ENCODE measurements at places on chromosomes 1 and 21.

DNA sequence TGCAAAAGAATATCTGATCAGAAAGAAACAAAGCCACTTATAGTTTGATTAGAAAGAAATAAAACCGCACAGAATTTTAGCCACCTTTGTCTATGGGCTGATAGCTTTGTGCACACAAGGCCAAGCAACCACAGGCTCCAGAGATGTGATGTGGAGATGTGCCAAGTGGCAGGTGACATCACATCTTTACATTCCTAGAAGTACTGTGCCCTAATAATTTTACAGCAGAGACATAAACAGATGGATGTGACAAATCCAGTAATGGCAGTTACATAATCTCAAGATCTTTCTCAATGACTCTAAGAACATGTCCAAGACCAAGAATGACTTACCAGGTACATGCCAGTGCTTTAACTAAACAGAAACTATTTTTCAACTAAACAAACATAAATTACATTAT, 159.5 kb downstream of the LTN1 start:
- DNase-seq = peak; percentile 14

DNA sequence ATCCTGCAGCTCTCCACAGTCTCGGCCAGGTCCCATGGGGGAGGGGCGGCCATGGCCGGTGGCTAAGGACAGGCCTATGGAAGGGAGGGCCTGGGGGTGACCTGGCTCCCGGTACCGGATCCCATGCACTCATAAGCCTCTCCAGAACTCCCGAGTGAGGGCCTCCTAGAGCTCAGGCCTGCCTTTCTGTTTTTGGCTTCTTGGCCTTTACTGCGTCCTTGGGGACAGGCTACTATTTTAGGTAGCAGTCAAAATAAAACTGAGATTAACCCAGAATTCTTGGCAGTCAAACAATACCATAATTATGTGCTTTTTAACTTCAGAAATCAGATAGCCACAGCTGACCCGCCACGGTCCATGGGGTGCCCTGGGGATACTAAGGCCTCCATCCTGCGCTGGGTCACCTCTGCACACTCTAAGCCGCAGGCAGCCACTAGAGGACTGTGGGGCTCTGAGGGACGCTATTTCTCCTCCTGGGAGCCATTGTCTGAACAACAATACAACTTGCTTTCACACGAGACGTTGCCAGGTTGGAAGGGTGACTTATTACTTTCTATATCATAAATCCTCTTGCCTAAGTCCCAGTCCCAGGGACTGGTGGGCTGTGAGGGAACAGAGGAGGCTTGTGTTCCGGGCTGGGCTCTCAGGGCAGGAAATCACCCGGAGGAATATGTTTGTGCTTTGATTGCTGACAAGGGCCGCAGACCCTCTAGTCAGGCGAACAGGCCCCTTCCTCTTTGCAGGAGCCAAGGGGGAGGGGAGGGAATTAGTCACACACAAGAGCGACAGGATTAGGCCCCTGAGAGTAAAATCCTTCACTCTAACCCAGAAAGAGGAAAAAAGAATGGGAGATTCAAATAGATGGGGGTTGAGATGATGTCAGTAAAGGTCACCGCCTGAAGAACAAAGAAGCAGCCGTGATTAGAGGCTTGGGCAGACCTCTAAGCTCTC, 40.7 kb upstream of the BCAR3 start:
- DNase-seq = no peak

GRCh38 chr1:116256286-116256649, 116.8 kb upstream of the ATP1A1 start:
- no peak for DNase-seq

GRCh38 chr1:44717156-44717555, 13.8 kb downstream of the RNU5D-1 start:
- DNase-seq = no peak

- no peak for DNase-seq
These were observed 17.2 kb upstream of the BEND5 start for GRCh38 chr1:48793863-48794262.

DNA sequence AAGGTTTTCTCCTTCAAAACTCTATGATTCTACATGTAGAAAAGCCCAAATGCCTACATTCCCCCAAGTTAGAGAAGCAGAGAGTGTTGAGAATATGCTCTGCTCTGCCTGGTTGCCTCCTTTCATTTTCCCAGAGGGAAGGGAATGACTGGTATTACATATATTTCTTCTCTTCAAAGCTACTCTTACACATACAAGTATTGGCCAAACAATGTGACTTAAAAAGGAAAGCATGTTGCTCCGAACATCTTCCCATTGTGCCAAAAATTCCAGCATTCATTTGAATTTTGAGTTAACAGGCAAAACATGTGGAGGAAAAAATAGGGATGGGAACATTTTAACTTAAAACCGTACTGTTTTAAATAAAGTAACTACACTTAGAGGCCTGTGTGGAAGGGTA, 125.2 kb downstream of the COQ8A start:
- DNase-seq = no peak

- DNase-seq = no peak
These were observed 6.4 kb downstream of the GFI1 start for GRCh38 chr1:92480200-92480812.

DNA sequence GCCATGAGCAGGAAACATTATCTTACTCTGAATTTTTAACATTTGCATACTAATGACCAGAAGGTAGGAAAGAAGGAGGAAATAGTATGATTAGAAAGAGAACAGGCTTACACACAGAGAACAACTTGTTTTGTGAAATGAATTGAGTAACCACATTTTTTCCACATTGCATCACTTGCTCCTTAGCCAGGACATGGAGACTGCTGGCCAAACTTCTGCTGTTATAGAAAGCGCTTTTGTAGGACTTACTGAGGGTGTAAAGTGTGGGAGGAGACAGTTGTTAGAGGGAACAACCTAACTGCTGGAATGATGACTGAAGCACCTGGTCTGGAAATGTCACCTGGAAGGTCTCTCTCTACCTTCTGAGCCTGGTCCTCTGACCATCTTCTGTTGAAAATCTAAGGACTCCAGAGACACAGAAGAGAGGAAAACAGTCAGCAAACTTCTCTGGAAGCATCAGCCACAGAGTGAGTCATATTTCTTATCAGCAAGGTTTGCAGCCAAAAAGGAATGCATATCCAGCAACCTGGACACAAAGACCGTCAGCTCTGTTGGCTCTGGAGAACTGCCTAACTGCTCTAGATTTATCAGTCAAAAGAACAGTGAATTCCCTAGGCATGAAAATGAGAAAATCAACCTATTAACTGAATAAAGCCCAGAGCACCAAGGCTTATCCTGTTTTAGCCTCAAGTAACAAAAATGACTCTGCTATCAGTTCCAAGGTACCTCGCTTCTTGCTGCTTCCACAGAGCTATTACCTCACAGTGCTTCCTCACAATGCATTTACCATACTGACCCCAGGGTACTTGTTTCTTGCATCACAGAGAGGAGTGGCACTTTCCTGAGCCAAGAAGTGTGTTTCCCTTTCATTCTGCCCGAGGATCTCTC, 88.0 kb upstream of the SLFNL1 start:
- no peak for DNase-seq

DNA sequence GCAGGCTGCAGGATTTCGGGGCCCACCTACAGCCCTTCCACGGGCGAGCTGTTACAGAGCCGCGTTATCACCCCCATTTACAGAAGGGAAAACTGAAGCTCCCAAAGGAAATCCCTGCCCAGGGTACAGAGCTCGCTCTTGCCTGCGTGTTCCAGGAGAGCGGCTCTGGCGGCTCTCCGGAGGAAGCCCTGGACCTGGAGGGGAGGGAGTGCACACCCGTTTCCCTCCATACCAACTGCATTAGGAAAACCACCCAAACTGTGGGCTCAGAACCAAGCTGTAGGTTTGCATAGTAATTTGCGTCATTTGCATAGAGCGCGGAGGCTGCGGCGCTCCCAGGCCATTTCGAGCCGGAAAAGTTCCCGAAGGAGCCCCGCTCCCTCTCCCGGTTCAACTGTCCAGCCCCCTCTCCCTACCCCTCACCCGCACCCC, 24.7 kb upstream of the ADGRB2 start:
- DNase-seq = no peak

DNA sequence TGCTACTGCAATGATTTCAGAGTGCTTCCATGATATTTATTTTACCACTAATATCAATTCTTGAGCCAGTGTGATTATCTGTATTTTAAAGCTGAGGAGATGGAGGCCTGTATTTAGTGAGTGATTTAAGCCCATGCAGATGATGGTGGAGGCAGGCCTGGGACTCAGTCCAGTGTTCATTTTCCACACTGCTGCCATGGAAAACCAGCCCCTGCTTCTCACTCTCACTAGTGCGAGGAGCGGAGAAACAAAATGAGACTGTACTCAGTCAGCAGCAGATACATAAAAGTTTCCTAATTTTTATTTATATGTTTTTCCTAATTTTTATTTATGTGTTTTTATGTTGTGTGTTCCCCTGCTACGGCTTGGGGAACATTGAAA, 32.8 kb downstream of the LRRC8B start:
- no peak for DNase-seq

- DNase-seq = no peak
These were observed 2.3 kb downstream of the EGLN1 start for GRCh38 chr1:231419738-231420298.
